NCI-H446 (cell line): ENCODE measurements at places on chromosomes 6 and 20.

DNA sequence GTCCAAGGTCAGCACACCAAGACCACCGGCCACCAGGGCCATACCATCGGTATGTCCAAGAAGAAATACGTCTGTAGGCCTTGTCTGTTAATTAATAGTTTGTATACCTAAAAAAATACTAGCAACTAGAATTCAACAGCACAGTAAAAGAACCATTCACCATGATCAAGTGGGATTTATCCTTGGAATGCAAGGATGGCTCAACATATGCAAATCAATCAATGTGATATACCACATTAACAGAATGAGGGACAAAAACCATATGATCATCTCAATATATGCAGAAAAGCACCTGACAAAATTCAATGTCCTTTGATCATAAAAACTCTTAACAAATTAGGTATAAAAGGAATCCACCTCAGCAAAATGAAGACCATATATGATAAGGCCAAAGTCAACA, 24.4 kb downstream of the RPP40 start:
- DNase-seq: no peak

DNA sequence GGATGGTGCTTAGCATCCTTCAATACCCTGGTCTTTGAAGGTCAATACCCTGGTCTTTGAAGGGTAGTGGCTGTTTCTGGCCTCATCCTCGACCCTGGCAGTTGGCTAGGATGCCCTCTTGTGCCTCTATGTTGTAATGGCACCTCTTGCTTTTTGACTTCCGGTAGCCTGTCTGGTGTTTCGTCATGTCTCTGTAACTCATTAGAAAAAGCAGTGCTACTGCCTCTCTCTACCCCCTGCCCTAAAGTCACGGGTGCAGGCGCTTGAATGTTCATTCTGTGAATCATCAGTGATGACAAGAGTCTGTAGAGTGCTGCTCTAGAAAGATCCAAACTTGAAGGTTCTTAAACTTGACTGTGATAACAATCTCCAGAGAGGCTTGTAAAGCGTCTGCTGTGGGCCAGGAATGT, 28.3 kb downstream of the RSPO4 start:
- no peak for DNase-seq

DNA sequence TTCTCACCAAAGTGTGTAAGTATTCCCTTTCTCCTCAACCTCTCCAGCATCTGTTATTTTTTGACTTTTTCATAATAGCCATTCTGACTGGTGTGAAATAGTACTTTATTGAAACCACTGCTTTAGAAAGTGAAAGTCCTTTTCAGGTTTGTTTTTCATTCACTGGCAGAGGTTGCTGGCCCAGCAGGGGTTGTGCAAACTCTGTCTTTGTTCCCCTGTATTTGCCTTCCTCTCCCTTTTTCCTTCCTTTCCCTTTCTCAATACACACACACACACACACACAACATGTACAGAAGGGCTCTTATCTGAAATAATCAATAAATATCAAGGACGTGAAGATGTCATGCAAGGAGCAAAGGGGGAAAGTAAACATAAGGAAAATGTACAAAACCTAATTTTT, 99.8 kb downstream of the LY86 start:
- no peak for DNase-seq

- peak; percentile 80 for DNase-seq
These were observed 864 bp upstream of the BCLAF1 start for GRCh38 chr6:136290410-136291010.

DNA sequence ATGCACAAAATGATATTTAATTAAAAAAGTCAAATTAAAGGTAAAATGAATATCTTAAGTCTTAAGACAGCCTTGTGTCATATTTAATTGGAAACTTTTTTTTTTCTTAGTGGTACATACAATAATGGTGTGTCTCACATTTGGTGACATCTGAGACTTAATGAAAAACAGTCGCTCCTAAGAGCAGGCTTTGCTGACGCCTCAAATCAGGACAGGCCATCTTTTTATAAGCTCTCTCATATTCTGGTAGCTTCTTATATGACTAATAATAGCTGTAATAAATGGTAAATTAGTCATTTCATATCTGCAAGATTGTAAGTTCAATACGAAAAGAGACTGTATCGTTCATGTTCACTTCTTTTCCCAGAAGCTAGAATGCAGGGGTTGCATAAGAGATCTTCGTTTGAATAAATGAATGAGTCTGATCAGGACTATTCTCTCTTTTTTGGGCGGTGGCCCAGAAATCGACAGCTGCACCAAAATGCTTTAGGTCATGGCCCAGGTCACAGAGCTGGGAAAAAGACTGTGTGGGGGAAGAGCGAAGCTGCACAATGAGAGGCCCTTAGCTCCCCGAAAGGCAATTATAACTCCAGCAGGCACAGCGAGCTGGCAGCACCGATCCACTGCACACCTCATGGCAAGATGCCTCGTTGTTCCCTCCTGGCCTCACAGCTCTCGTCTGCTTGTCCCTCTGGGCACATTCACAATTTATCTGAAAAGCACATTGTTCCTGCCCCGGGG, 69.4 kb downstream of the NRN1 start:
- DNase-seq: no peak

- DNase-seq: peak; percentile 36
These were observed 20.3 kb downstream of the CST4 start for GRCh38 chr20:23668477-23668951.

- DNase-seq: no peak
These were observed 138.4 kb downstream of the HTR1B start for GRCh38 chr6:77324866-77325265.

- DNase-seq: no peak
These were observed 317.4 kb downstream of the SAMD5 start for GRCh38 chr6:147825848-147826247.

DNA sequence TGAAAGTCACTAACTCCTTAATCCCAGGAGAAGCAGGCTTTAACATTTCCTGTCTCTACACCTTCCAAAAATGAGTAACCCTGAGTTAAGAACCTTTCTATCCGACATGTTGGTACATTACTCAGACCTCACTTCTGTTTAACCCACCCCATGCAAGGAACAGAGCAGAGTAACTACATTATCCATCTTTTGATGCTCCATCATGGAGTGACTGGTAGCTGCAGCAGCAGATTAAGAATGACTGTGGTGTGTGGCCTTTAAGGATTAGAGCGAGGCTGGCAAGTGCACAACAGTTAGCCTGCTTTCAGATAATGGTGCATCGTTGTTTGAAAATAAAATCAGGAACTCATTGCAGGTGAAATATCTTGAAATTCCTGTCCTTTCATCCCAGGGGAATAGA, 2.0 kb downstream of the TRAF3IP2 start:
- DNase-seq: no peak

- no peak for DNase-seq
These were observed 12.8 kb downstream of the PI16 start for GRCh38 chr6:36967301-36967700.

- peak; percentile 24 for DNase-seq
These were observed 97.5 kb downstream of the FAM120B start for GRCh38 chr6:170404036-170404435.

GRCh38 chr6:123515715-123516114, 121.0 kb downstream of the TRDN start:
- DNase-seq: no peak

DNA sequence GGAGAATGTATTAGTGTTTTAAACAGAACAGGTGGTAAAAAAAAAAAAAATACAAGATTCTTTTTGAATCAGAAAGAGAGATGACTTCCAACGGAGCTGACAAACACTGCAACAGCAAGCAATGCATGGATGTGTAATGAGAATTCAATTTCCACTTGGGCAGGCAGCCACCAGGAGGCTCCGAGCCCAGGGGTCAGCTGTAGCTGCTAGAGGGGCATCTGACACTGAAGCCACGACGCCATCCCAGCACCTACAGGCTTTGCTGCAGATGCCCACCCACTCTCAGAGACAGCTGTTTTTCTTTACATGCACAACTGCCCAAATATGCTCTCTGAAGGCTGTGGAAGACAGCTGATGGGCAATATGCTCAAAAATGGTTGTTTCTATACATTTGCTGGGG, 75.4 kb downstream of the ELOVL5 start:
- no peak for DNase-seq

DNA sequence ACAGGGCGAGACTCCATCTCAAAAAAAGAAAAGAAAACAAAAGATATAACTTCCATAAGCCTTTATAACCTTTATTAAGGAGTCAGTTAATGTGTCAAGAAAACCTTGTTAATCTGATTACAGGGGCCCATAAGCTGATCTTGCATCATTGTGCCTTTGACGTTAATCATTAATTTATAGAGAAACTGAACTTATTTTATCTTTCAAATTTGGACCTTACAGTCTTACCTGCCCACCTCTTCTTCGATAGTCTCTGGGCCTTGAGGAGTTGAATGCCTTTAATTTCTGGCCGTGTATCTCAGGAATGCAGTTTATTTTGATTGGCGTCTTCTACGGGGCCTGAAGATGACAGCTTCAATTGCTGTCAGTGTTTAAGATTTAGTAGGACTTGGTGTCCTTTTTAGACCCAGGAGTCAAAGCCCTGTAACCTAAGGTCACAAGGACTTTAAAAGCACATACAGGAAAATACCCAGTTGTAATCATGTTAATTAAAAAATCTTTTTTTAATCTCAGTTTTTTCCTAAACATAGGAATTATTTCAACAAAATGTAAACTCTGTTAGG, 5.8 kb downstream of the ACOT13 start:
- DNase-seq: no peak

GRCh38 chr6:35581633-35582032, 68.9 kb upstream of the TULP1 start:
- DNase-seq: no peak

DNA sequence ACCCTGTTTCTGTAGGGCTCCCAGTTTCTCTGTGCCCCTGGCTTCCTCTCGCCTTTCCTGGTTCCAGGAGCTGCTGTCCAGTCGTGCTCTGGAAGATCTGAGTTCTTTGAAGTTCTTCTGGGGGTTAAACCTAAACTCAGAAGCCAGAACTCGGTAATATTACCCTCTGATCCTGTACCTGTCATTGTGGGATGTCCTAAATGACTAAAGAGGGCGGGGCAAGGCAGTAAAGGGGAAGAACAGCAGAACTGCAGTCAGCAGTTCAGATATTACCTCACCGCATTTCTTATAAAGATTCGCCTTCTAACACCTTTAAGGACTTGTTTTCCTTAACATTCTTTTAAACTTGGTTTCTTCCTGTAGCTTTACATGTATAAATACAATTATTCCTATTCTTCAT, 63.9 kb downstream of the FAM120B start:
- DNase-seq: no peak

DNA sequence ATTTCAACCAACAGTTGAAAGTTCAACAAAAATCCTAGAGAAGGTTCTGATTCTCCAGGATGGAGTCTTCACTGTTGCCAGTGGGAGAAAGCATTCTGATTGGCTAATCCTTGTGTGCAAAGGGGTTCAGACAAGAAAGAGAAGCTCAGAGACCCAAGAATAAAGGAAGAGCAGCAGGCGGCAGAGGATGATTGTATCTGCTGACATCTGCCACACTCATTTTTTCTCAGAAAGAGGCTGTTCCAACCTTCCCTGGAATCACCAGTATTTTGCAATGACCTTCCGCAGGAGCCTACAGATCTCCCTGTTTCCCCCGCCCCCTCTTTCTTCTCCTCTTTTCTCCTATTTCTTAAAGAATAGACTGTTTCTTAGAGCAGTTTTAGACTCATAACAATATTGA, 376.7 kb downstream of the CDH26 start:
- DNase-seq: no peak

DNA sequence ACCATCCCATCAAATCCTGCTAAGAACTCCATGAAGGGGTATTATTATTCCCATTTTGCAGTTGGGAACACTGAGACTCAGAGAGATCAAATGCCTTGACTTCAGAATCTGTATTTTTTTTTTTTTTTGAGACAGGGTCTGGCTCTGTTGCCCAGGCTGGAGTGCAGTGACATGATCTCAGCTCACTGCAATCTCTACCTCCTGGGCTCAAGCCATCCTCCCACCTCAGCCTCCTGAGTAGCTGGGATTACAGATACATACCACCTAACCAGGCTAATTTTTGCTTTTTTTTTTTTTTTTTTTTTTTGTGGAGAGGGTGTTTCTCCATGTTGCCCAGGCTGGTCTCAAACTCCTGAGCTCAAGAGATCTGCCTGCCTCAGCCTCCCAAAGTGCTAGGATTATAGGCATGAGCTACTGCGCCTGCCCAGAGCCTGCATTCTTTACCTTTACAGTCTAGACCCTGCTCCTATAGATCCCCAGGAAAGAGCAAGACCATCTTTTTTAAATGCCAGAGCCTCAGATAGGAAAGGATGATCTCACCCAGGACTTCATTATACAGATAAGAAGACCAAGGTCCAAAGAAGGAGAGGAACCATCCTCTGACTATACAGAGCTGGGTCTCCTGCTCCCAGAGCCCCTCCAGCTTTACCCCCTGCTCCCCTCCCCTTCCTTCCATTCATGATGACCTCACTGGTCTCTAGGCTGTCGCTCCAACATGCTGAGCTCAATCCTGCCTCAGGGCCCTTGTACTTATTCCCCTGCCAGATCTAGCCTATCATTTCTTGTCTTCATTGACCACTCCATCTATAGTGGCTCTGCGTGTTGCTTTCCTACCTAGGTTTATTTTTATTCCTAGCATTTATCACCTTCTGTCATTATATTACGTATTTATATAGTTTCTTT, 138.6 kb downstream of the CEBPB start:
- no peak for DNase-seq

DNA sequence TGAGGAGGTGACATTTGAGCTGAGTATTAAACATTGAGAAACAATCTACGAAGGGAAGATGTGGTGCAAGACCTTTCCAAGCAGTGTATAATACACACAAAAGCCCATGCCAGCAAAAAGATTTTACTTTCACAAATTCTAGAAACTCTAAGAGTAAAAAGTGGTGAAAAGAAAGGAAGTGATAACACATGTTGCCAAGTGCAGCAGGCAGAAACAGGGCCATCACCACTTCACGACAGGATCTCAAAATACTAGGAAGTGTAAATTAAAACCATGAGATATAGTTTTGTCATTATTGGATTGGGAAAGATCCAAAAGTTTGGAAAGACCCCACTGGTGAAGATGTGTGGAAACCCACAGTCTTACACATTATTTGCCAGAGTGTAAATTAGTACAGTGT, 1.7 kb upstream of the ENTPD6 start:
- no peak for DNase-seq

DNA sequence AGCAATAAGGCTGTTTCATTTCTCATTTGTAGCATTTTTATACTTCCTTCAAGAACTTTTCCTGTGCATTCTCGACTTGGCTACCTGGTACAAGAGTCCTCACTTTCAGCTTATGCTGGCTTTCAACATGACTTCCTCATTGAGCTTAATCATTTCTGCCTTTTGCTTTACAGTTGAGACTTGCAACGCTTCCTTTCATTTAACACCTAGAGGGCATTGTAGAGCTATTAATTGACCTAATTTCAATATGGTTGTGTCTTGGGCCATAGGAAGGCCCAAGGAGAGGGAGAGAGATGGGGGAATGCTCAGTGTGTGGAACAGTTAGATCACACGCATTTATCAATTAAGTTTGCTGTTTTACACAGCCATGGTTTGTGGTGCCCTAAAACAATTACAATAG, 37.2 kb downstream of the SLC22A2 start:
- DNase-seq: no peak

GRCh38 chr20:37567331-37567665, 39.6 kb upstream of the BLCAP start:
- DNase-seq: no peak

- DNase-seq: peak; percentile 61
These were observed 49.4 kb downstream of the ERMARD start for GRCh38 chr6:169800668-169801395.

GRCh38 chr20:32052778-32053362, 828 bp downstream of the HCK start:
- no peak for DNase-seq

- no peak for DNase-seq
These were observed 868 bp upstream of the SLC2A4RG start for GRCh38 chr20:63738687-63739129.

GRCh38 chr20:42855896-42856295, 333.8 kb downstream of the PTPRT start:
- no peak for DNase-seq
